8988T (cell line): ENCODE measurements at places on chromosomes 2 and 18.

DNA sequence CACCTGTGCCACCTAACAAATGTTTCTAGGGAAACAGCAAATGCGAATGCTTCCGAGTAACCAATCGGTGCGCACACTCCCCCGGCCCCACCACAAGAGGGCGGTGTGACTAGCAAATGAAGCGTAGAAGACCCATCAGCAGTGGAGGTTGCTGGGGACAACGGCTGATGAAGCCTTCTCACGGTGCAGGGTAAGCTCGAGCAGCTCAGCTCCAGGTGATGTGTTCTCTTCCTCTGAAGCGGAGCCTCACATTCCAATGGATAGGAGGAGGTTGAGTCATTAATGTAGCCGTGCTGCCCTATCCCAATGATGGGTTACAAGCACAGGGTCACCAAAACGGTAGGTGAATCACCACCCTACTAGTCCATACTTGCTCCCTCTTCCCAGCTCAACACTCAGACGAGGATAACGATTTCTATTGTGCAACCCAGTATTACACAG is 127.6 kb upstream of the TWIST2 start:
- DNase-seq, result peak; percentile 74

DNA sequence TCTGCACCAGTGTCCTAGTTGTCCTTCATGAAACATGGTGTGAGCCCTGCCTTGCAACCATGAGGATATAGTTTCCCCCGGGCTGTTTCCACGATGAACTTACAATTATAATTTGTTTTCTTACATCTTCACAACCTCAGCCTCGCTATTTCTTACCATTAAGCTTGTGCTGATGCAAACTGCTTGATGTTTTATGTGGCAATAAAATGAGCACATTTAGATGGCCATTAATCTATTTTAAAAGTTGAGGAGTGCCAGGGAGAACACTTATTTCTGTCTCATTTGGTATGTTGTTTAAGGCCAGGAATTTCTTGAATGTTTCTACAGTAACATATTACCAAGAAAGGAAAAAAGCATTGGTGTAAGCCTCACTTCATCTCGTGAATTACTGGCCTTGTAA is 214.5 kb upstream of the SLC8A1 start:
- DNase-seq, result no peak

DNA sequence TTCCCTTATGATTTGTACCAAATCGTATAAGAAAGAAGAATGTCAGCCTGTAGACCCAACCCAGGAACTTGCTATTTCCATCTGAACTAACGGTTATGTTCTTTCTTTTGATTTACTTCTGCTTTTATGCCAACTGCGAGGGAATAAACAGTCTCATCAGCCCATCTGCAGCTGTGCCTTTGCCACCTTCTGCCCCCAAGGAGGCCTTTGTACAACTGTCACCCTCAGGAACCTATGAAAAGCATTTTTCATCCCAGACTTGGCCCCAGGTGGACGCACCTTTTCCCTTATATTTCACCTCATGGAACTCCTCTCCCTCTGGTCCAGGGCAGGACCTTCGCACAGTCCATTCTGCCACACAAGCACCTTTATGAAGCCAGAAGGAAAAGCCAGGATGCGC is 109.8 kb downstream of the AOX1 start:
- DNase-seq, result no peak

- no peak for DNase-seq
Observed at GRCh38 chr18:48441405-48441881, 32.3 kb upstream of the ZBTB7C start.

GRCh38 chr2:25229279-25230197 is 61.2 kb upstream of the POMC start:
- DNase-seq, result no peak

- no peak for DNase-seq
Observed at GRCh38 chr2:198337368-198337767, 533.0 kb downstream of the PLCL1 start.

GRCh38 chr18:75261430-75262223 is 51.0 kb downstream of the TSHZ1 start:
- DNase-seq, result no peak

DNA sequence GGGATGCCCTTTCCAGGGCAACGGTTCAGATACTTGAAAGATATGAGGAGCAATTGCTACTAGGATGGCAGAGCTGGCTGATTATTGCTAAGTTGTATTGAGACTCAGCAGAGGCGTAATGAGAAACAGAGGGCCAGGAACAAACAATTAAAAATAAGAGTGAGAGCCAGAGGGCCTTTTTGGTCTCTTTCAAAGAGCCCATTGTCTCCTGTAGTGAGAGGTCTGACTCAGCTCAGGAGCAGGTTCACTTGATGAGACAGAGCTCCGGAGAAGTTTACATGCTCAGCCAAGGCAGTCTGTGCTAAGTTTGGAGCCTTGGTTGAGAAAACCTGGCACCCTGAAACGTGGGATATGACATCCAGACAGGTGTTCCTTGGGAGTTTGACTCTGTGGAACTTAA is 303.9 kb upstream of the DLGAP1 start:
- no peak for DNase-seq

- DNase-seq, result no peak
Observed at GRCh38 chr2:69948032-69948962, 13.1 kb downstream of the ASPRV1 start.

DNA sequence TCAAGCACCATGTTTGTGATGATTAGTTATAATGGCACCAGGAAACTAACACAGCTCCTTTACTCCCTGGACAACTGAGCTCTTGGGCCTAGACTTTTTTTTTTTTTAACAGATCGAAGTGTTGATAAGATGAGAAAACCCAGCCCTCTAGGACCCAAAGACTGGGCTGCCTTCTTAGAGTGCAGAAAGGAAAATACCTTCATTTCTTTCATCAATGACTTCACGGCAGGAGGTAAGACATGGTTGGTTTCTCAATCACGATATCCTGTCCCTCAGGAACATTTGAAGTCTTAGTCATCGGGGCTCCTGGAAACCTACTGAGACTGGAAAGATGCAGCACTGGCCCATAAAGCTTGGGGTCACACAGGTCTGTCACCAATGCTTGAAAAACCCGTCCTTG is 84.7 kb downstream of the TNFRSF11A start:
- no peak for DNase-seq

- no peak for DNase-seq
Observed at GRCh38 chr2:237322564-237322963, 91.4 kb downstream of the COL6A3 start.

DNA sequence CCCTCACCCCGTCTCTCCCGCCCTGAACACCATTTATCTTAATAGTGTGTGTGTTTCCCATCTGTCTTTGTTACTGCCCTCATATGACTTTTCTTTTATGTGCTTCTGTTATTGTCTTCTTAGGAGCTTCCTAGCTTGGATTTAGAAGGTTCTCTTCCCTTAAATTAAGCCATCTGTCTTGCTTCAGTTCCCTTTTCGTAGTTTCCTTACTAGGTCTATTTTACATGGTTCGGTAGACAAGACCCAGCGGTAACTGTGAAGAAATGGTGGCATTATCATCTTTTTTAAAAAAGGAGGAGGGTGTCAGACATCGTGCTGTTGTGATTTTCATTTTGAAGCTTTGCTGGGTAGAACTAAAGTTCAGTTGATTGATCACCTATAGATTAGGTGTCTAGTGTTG is 10.3 kb downstream of the NCK2 start:
- DNase-seq, result no peak

DNA sequence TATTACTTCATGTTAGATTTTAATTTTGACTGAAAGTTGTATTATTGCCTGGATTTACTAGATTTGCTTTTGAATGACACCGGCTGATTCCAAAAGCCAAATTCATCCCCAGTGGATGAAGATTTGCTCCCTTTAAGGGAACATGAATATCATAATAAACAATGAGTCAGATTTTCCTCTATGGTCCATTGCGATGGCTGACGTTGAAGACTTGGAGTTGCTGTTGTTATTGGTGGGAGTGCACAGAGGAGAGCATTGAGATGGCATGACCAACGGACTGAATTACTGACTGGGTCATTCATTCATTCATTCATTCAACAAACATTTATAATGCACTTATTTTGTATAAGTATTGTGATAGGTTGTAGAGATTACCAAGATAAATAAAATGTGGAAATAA is 33.4 kb upstream of the LYPD1 start:
- no peak for DNase-seq

DNA sequence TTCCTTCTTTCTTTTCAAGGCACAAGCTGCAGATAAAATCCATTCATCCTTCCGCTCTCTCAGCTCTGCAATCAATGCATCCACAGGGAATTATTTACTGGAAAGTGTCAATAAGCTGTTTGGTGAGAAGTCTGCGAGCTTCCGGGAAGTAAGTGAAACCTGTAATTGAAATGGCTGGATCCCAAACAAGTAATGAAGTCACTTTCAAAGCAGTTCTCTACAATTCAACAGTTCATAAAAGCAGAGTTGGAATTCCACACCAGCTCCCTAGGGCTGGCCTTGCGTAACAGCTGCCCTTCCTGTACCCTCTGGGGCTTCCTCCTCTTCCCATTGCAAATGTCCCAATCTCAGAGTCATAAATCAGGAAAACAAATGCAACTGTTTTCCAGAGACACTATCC is 9.6 kb downstream of the SERPINB2 start:
- no peak for DNase-seq

GRCh38 chr2:221753401-221753800 is 181.3 kb upstream of the EPHA4 start:
- no peak for DNase-seq

DNA sequence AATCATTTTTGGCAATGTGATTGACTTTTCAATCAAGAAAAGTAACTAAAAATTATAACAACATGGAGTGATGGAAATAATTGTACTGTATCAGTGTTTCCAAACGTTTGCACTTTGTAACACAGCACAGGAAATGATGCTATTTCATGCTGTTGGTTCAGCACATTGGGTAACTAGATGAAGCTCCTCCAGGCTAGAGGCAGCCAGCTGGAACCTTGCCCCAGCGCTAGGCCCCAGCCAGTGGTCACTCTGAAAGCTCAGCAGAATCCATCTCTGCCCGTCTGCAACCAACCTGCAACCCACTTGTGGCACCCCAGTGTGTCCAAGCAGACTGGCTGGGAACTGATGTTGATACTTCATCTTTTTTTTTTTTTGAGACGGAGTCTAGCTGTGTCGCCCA is 15.3 kb downstream of the UNC50 start:
- no peak for DNase-seq

GRCh38 chr2:1727796-1728474 is 16.4 kb downstream of the PXDN start:
- no peak for DNase-seq
